ENCODE measurements at places on chromosomes 12 and 14.

DNA sequence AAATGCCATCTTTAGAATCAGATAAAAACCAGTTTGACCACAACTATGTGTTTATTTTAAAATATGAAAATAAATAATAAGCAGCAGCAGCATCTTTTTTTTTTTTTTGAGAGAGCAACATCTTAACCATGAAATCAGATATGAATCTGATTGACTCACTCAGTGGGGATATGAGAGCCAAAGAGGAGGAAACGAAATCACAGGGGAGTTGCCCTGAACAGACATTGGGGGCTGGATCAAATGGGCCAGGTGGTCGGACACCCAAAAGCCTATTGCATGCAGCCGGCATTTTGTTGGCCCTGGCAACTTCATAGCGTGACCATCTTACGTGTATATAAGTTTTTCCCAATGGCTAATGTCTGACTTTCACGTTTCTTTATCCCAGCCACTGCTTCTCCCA lies 321.1 kb downstream of the NPAS3 start:
- DNase-seq: no peak

- no peak for DNase-seq
These were observed 411.1 kb upstream of the MDGA2 start for GRCh38 chr14:48086516-48086915.

DNA sequence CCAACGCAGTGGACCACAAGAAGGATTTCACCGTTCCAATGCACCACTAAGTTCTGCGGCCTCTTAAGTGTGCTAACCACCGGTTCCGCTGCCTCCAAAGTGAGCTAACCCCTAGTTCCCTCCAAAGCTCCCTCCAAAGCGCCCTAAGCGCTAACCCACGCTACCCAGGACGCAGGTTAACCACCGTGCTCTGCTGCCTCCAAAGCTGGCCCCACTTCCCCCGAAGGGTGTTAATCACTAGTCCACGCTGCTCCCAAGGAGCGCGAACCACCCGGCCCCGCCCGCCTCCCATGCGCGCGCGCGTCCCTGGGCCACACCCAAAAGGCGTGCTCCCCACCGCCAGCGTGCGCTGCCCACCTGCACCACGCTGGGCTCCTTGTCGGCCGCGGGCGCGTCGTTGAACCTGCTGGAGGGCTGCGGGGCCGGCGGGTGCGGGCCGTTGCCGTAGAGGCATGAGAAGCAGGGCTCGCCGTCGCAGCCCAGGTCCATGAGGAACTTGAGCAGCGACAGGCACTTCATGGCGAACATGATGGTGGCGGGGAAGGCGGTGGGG lies 11.7 kb downstream of the FAM181A start:
- DNase-seq: no peak

- peak; percentile 8 for DNase-seq
These were observed 4.7 kb downstream of the ADCK1 start for GRCh38 chr14:77804592-77804991.

GRCh38 chr14:42421377-42422078 lies 814.9 kb downstream of the LRFN5 start:
- no peak for DNase-seq

DNA sequence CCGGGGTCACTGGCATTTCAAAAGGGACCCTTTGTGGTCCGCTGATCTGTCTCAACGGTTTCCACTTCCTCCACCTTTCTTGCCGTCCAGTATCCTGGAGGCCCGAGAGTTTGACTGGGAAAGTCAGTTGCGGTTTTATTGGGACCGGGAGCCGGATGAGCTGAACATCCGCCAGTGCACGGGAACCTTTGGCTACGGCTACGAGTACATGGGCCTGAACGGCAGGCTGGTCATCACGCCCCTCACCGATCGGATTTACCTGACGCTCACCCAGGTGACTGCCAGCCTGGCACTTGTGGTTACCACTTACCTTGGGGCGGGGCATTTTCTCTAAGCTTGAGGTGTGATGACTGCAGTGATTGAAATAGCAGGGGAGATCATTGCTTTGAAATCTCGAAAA lies 83.8 kb downstream of the DNAH10 start:
- no peak for DNase-seq

DNA sequence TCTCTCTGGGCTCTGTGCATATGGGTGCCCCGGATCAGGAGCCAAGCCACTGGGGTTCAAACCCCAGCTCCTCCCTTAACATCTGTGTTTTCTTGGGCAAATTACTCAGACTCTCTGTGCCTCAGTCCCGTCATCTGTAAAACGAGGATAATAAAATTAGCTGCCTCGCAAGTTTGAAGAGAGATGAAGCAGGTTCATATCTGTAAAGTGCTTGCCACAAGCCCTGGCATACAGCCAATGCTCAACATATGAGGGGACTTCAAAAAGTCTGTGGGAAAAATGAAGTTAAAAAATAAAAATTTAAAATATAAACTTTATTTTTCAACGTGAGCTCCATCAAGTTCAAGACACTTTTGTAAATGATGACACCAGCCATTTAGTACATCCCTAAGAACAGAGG lies 276.7 kb downstream of the FOXN3 start:
- DNase-seq: no peak

GRCh38 chr12:14773685-14774073 lies 29.6 kb downstream of the WBP11 start:
- peak; percentile 33 for DNase-seq

- DNase-seq: no peak
These were observed 17.8 kb upstream of the CD9 start for GRCh38 chr12:6182279-6182898.

DNA sequence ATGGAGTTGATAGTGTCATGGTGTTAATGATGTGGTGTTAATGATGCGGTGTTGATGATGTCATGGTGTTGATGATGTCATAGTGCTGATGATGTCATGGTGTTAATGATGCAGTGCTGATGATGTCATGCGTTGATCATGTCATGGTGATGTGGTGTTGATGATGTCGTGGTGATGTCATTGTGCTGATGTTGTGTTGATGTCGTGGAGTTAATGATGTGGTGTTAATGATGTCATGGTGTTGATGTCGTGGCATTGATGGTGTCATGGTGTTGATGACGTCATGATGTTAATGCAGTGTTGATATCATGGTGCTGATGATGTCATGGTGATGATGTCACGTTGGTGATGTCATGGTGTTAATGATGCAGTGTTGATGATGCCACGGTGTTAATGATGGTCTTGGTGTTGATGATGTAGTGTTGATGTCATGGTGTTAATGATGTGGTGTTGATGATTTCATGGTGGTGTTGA lies 49.1 kb upstream of the RIMBP2 start:
- DNase-seq: no peak

DNA sequence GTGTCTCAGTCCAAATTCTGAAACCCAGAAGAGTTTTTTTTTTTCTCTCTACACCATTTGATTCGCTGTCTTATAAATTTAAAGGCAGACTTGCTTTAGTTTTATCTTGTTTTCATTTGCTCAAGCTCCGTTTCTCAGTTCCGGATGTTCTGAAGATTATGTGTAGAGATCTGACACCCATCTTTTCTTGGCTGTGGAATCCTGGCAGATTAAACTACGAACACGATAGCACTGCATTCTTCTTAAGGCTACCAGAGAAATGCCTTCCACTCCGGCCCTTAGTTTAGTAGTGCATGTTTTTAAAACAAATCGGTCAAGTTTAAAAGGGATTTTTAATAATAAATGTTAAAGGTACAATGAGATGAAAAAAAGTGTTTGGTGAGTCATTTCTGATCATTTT lies 106.4 kb downstream of the LMO3 start:
- DNase-seq: no peak

- DNase-seq: no peak
These were observed 57.2 kb upstream of the MAX start for GRCh38 chr14:65159281-65160062.

- no peak for DNase-seq
These were observed 33.3 kb downstream of the PPP2R3C start for GRCh38 chr14:35088514-35088913.

DNA sequence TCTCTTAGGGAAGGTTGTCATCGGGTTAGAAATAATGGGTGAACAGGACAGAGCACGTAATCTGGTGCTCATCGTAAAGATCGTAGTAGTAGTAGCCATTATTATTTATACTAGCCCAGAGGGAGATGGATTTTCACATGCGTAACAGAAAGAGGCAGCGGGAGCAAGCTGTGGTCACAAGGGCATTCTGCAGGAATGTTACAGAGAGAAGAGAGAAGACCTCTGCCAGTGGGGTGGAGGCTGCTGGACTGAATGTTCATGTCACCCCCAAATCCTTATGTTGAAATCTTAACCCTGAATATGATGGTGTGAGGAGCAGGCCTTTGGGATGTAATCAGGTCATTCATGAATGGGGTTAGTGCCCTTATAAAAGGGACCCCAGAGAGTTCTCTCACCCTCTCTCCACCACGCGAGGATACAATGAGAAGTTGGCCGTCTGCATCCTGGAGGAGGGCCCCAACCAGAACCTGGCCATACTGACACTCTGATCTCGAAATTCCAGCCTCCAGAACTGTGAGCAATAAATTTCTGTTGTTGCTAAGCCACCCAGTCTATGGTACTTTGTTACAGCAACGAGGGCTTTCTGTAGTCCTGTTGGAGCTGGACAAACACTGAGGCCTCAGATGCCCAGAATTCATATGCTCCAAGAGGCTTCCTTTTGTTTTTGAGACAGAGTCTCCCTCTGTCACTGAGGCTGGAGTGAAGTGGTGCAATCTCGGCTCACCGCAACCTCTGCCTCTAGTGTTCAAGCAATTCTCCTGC lies 131.2 kb upstream of the MED13L start:
- no peak for DNase-seq

DNA sequence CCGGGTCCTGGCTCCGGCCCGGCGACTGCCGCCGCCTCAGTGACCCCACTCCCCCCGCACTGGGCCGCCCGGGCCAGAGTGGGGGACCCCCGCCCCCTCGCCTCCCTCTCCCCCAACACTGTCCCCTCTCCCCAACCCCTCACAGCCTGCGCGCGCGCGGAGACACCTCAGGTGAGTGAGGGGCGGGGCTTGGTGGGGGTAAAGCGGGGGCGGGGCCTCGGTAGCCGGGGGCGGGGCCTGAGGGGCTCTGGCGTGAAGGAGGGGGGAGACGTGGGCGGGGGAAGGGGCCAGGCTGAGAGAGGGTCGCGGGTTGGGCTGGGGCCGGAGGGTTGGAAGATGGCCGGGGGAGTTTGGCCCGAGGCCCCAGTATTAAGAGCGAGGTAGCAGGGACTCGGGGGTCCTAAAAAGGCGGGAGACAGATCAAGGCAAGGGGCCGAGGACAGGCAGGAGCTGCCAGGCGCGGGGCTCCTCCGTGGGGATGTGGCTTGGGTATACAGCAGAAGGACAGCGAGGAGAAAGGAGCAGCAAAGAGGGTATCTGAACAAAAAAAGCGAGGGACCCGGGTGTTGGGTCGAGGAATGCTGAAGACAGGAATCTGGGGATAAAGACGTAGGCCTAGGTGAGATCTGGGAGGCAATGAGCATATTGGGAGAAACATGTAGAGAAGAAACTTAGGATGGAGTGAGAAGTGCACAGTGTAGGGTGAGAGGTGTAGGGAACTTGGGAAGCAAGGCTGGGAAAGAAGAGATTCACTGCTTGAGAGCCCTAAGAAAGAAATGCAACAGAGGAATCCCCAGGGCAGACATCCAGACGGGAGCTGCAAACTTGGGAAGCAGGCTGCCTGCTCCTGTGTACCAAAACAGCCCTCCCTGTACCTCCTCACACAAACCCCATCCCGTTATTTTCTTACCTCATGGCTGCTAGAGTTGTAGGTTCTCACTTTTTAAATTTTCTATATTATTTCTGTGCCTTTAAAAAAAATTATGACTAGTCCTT lies 10.8 kb downstream of the SUOX start:
- DNase-seq: peak; percentile 37

- DNase-seq: no peak
These were observed 49.9 kb downstream of the LRRC74A start for GRCh38 chr14:76876076-76876475.

DNA sequence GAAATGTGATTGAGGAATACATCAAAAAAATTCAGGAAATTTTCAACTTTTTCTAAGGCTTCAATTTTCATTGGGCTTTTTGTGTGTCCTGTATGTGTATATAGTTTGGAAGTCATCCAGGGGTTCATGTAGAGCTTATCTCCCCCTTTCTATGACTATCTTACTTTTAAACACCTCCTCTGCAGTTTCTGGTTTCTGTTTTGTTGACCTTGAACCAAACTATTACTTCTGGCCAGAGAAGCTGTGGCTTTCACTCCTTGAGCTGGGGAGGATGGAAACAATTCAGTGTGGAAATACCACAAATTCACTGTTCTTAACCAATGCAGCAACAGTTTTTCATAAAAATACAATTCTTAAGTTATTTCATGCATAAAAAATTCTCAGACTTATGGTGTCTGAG lies 613.2 kb upstream of the SEL1L start:
- no peak for DNase-seq

DNA sequence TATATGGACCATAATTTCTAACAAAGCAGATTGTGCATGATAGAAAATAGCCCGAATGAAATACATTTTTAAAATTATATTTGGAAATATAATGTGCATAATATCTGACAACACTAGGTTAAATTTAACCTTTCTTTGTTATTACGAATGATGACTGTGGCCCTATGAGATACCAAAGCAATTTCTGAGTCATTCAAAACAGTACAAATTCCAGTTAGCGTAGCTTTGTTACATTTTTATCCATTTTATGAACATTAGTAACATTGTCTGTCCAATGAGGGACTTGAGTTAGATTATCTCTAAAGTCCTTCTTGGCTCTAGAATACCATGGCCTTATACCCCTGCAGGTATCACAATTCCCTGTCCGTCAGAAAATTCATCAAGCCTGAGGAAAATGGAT lies 39.0 kb upstream of the REP15 start:
- no peak for DNase-seq

DNA sequence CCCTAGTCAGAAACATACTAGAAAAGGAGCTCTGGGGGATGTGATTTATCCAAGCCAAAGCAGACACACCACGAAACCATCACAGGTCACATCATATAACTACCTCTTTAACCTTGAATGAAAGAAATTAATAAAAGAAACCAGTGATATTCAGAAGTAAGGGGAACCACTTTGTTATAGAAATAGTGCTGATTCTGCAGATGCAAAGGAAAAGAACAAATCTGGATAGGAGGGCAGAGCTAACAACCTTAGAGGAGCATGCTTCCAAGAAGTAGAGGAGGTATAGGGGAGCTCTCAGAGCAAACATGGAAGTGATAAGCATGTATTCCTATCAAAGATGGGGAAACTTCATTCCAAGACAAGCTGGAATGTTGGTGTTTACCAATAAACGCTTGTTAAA lies 117.0 kb upstream of the MDM1 start:
- DNase-seq: no peak

DNA sequence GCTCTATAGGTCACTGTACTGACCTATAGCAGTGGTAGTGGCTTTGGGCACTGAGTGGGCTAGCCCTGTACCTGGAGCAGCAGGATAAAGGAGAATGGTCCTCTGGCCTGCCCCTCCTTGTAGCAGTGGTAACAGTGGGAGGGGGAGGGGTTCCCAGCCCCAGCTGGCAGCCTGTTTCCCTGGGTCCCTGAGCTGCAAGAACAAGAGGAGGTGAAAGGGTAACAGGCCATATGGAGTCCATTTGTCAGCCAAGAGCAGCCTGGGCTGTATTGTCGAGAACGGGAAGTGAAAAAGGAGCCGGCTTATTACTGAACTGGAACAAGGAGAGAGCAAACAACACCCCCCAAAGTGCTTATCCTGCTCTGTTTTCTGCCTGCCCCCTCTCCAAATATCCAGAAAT lies 73.8 kb upstream of the SRSF5 start:
- DNase-seq: no peak

- no peak for DNase-seq
These were observed 74.3 kb downstream of the FUT8 start for GRCh38 chr14:65486863-65487262.

- no peak for DNase-seq
These were observed 821.3 kb upstream of the TMEM132C start for GRCh38 chr12:127445581-127446139.

Data from activated CD8-positive, alpha-beta memory T cell treated with anti-CD3 and anti-CD28 coated beads for 48 hours (primary cell).